ENCODE measurements at places on chromosomes 5 and 9.

DNA sequence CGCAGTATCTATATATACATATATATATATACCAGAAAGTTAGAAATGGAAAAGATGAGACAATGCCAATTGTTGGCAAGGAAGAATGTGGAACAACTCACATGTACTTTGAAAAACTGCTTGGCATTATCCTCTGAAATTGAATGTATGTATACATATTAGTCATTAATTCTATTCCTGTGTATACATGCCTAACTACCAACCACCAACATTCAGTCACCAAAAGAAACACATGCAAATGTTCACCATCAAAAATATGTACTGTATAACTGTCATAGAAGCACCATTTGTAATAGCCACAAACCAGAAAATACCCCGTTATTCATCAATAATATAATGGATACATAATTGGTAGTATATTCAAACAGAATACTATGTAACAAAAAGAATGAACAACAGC is 330.2 kb upstream of the GRAMD2B start:
- DNase-seq = no peak

DNA sequence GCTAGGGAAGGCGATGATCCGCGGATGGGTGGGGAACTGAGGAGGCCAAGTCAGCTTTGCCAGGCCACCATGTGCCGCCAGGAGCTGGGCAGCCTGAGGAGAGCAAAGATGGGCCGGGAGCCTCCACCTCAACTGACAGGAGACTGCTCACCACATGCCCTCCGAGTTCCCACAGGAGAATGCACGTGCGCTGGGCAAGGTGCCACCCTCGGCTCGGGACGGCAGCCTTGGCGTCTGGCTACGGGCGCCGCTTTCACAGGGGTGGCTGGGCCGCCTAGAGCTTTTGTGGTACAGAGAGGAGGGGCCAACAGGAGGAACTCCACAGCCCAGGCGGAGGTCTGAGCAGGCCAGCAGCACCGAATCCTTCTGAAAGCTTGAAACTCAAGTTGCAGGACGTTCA is 5.3 kb upstream of the TBC1D9B start:
- DNase-seq = no peak

- DNase-seq = no peak
These were observed 367.9 kb downstream of the DIRAS2 start for GRCh38 chr9:90274725-90275124.

DNA sequence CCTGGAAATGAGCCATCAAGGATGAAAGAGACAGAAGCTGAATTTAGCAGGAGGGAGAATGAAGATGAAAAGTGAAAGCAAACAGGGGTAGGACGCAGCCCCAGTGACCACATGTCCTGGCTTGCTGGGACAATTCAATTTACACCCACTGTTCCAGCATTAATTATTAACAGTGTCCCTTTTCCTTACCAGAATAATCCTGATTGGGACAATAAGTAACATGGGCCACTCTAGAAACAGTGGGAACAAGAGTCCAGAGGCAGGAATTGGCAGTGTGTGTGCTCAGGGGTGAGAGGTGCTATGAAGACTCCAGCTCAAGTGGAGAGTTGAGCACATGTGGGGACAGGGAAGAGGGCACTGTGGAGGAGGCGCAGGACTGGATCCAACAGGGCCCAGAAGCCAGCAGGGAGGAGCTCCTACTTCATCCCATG is 147.1 kb downstream of the C5orf15 start:
- DNase-seq = no peak

DNA sequence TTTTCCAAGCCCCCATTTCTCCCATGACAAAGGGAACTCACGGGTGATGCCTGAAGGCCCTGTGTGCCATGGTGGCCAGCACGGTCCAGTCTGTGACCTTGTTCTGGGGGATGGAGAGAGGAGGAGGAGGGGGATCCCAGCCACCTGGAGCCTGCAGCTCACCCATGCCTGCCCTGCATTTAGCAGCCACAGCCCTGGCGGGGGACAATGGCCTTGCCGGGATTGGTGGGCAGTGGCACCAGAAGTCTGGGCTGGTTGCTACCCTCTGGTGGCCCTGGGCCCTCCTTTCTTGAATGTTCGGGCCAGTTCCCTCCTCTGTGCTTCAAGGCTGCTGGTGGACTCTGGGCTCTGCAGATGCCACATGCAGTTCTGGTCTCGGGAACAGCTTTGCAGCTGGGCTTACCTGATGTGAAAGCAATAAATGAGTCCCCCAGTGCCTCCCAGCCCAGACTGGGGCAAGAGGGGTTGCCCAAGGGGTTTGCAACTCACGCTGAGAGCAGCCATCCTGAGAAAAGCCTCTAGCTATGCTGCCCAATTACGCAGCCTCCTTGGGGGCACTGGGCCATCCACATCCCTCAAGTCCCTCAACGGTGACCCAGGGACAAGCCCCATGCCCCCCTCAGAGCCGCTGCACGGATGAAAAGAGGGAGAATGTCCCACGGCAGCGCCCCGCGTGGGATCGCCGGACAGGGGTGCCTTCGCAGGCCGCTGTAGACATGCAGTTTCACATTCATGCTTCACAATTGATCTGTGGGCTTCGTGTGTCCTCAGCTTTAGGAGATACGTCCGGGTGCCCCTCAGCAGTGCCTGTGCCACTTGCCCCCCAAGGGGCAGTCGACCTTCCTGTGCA is 49.2 kb upstream of the FCN1 start:
- no peak for DNase-seq

DNA sequence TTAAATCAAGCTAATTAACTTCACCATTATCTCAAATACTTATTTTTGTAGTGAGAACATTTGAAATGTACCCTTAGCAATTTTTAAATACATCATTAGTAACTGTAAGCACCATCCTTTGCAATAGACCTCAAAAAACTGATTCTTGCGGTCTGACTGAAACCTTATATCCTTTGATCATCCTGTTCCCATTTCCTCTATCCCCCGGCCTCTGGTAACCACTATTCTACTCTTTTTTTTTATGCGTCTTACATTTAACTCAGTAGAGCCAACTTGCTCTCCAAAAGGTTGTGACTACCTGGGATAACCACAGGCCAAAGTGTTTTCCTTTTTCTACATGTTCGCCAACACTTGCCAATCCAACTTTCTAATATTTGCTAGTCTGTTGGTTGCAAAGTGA is 106.1 kb downstream of the IRX1 start:
- no peak for DNase-seq

Data from CD4-positive, alpha-beta T cell treated with Interleukin-17A for 4 hours (primary cell).